ENCODE measurements at places on chromosomes 1 and 21. TPM values are rescaled to one million over a fixed set of nuclear protein-coding genes. Genes with fewer than 3 reads are reported as not detected.

Gene POLR3GL
- total RNA-seq, result 13.9 TPM

Gene PRELP
- total RNA-seq, result 1.3 TPM

Gene CCDC27
- not detected for total RNA-seq

Gene RNPEP
- total RNA-seq, result 62.3 TPM
